ENCODE measurements at places on chromosomes 16 and 17.

DNA sequence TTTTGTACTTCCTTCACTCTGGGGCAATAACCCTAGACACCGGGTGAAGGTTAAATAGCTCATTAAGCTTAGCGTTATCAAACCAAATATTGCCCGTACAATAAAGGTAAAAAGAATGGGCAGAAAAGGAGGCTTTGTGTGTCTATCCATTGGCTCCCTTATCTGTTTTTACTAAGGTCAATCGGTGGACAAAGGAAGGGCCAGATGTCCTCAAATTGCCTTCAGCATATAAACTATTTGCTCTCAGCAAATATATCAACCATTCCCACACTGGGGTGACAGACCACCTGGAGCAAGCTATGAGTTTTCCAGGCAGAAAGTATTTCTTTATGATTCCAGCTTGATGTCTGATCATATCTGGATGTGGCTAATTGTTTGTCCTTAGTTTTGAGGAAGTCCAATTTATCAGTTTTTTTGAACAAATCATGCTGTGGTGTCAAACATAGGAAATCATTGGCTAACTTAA lies 25.3 kb upstream of the WIPI1 start:
- DNase-seq: no peak

DNA sequence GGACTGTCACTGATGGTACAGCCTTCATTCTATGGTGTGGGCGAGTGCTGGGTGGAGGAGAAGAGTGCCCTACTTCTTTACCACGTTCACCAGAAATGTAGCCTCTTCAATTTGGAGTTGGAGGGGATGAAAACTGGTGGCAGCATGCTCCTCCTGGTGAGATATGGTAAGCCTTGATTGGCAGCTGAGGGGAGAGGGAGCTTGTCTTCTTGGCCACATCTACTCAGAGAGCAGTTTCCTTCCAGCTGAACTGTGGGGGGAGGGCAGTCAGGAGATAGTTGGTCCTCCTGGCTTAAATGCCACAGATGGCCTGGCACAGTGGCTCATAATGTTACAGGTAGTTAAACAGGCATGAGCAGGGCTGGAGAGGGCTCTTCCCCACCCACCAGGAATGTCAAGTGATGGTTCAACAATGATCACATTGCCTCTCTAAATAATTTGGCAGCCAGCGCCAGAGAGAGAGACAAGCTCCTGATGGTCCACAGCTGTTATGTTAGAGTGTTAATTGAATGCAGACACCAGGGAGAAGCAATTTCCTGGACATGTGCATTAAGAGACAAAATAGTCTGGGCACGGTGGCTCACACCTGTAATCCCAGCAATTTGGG lies 9.0 kb upstream of the MAPK3 start:
- DNase-seq: no peak

DNA sequence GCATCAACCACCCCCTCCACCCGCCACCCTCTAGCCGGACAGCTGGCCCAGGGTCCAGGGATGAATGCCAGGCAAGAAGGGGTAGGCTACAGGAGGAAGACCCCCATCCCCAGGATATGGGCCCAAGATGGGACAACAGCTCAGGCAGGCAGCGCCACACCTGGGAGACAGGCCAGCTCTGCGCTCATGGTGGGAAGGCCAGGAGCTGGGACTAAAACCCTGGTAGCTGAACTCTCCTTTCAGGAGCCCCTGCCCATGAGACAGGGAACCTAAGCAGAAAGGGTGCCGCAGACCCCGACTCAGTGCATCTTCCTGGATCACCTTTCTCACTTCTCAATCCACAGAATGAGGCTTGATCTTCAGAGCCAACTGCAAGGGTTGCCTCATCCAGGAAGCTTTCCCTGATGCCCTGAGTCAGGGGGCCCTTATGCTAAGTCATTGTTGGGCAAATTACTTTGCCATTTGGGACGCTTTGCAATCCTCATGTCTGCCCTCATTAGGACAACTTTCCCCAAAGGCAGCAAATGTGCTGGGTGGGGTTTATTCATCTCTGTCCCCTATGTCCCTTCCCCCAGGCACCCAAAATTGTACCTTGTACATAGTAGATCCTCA lies 9.0 kb downstream of the ZDHHC1 start:
- no peak for DNase-seq

DNA sequence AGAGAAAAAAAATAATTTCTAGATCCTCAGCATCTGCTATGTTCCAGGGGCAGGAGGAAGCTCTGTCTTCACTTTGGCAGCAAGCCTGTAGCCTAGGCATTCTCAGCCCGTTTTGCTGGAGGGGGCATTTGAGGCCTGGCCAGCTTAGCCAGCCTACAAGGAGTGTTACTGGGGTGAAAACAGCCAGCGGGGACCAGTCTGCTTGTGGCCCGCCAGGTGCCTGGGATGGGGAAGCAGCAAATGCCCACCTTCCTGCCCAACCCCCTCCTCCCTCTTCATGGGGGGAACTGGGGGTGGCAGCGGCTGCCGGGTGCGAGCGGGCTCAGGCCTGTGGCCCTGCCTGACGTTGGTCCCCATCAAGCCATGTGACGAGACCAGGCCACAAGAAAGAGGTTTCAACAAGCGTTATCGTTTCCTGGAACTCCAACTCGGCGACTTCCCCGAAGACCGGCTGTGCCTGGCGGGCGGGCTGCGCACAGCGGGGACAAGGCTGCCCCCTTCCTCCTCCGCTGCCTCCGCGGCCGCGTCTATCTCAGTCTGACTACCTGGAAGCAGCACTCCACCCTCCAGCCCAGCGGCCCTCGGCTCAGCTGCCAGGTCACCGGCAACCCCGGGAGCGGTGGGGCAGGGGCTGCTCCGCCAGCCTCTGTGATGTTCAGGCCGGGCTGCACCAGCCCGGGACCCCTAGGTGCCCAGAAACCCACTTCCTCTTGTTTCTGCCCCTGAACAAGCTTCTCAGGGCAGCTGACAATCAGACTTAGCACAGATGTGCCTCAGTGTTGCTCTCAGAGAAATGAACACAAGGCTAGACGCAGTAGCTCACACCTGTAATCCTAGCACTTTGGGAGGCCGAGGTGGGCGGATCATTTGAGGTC lies 22.9 kb downstream of the SOCS1 start:
- peak; percentile 82 for DNase-seq

DNA sequence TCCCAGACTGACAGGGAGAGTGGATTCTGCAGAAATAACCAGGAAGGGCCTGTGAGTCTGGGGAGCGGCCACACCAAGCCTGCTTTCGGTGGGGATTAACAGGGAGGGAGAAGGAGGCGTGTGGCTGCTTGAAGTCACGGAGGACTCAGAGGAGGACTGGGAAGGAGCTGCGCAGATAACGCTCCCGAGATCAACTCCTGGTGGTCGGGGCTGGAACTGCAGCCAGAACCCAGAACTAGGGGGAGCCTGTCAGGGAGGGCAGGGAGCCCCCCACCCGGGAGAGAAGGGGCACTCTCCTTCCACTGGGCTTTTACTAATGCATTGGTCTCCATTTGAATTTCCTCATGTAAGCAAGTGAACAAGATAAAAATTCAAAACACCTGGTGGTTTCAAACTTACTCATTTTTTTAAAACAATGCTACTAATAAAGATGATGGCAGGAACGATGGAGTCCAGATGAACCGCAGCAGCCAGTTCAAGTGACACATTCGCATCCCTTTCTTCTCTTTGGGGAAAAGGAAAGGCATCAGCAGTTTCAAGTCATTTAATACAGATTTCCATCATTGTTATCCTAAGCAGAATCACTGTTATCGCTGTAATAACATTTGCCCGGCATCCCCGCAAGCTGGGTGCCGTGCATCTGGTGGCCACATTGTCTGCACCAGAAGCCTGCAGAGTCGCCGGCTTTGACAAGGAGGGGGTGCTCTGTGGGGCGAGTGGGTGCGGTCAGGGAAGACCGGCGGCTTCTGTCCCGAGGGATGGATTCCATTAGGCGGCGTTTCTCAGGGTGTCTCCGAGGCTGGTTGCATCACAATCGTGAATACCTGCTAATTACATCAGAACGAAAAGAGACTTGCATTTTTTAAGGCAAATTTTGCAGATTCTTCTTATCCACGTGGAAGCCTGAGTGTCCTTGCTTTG lies 183.0 kb downstream of the FOXL1 start:
- DNase-seq: no peak

- no peak for DNase-seq
Measured at GRCh38 chr17:58378733-58379510, 26.9 kb upstream of the SUPT4H1 start.

- DNase-seq: no peak
Measured at GRCh38 chr16:86491640-86492023, 18.7 kb upstream of the FOXF1 start.

DNA sequence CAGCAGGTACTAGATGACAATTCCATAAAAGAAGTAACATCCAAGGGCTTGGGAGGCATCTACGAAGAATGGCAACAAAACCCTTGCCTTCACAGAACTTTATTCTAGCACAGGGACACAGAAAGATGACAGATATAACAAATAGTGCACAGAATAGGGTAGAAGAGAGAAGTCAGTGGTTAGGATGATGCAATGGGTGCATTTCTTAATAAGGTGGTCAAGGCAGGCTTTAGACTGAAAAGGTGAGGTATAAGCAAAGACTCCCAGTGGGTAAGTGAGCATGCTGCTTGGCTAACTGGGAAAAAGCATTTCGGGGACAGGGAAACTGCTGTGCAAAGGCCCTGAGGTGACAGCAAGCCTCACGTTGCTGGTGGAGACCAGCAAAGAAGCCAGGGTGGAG lies 175.9 kb downstream of the XYLT1 start:
- DNase-seq: no peak

DNA sequence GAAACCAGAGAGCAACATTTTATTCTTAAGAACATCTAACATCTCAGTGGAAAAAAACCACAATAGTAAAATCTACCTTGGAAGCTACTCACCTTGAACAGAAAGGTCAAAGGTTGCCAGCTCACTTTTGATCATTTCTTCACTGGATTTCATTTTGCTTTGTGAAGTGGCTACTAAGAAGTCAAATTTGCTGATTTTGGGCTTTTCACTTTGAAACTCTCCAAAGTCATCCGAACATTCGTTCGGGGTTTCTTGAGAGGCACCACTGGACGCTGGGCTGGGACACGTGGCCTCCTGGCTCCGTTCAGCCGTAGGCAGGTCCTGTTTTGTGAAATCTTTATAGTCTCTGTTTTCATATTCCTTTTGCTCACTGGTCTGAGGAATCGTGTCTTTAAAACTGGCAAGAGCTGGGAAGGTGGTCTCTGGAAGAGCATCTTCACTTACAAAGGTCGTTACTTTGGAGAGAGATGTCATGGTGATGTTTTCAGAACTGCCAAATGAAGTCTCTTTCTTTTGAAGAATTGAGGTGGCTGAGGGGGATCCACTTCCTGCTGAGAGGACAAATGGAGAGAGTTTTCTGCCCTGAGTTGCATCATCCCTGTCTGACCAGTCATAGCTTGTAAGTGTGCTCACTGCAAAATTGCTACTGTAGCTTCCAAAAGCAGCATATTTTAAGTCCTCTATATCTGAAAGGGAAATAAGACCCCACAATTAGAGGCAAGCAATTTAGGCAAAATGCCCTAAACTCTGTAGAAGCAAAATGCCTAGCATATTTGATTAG lies 52.4 kb downstream of the DUSP14 start:
- DNase-seq: no peak

- DNase-seq: no peak
Measured at GRCh38 chr16:4360538-4361021, 9.5 kb upstream of the PAM16 start.

Data from naive thymus-derived CD4-positive, alpha-beta T cell (primary cell).